H4 (cell line): ENCODE measurements at places on chromosomes 5 and 9. TPM values are rescaled to one million over a fixed set of nuclear protein-coding genes. Genes with fewer than 3 reads are reported as not detected.

GRCh38 chr5:1836176-1836890, 35.1 kb downstream of the NDUFS6 start:
- DNase-seq: no peak

- DNase-seq: no peak
Measured at GRCh38 chr5:170268884-170269283, 28.7 kb downstream of the LCP2 start.

- no peak for DNase-seq
Measured at GRCh38 chr9:34552986-34553385, 30.2 kb upstream of the ENHO start.

DNA sequence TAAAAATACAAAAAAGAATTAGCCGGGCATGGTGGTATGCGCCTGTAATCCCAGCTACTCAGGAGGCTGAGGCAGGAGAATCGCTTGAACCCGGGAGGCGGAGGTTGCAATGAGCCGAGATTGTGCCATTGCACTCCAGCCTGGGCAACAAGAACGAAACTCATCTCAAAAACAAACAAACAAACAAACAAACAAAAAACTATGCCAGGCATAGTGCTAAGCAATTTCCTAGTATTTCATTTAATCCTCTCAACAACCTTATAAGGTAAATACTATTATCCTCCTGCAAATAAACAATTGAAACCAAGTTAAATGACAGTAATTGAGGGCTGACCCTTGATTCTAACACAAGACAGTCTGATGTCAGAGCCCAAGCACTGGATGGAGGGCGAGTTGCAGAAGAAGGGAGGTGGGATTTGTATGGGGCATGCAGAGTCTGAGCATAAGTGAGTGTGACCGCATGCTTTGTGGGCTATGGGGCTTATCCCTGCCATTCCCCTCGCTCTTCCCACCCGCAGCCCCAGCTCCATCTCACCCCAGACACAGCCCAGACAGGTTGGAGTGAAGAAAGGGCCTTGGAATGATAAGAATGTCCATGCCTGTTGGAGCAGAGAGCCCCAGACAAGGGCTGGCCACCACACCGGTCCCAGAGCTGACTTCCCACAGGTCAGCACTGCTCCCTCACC, 24.3 kb upstream of the RPS14 start:
- peak; percentile 60 for DNase-seq

- no peak for DNase-seq
Measured at GRCh38 chr9:125760537-125760936, 13.4 kb downstream of the PBX3 start.

ZNF367 gene
- total RNA-seq: 9.9 and 11.6 TPM in 2 replicates

GRCh38 chr9:125989524-125990180, 242.5 kb downstream of the PBX3 start:
- DNase-seq: no peak
